PC-9 (cell line): ENCODE measurements at places on chromosomes 5 and 9.
A peak's percentile ranks its signal among the peaks of the same experiment; 100 is the strongest.

GRCh38 chr5:100479079-100479688 lies 56.0 kb upstream of the FAM174A start:
- no peak for DNase-seq

GRCh38 chr9:122370303-122370702 lies 521 bp upstream of the PTGS1 start:
- no peak for DNase-seq

DNA sequence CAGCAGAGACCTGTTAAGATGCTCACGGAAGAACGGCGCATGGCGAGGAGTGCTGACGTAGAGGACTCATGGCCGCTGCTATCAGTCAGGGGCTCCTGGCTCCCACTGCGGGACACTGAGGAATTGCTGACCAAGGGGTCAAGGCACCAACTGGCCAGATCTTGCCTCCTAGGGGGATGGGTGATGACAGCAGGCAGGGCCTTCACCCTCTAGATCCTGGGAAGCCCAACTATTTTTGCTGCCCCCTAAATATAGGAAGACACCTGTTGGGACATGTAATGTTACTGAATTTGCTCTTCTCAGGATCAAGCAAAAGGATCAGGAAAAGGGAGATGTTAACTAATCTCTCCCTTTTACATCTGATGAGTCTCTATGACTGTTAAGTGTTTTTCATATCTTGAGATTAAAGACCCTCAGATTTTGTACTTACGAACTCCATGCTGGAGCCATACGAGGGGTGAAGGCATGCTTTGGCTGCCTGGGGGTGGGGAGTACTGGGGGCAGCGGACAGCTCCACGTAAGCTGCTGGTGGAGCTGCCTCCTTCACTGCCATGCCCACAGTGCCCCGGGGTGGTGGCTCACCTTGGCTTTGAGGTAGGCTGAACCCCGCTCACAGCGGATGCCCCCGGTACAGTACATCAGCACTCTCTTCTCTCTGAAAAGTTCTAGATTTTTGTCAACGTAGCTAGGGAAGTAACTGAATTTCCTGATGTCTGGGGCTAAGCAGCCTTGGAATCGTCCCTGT lies 28.1 kb downstream of the TSTD2 start:
- DNase-seq: peak; percentile 5

DNA sequence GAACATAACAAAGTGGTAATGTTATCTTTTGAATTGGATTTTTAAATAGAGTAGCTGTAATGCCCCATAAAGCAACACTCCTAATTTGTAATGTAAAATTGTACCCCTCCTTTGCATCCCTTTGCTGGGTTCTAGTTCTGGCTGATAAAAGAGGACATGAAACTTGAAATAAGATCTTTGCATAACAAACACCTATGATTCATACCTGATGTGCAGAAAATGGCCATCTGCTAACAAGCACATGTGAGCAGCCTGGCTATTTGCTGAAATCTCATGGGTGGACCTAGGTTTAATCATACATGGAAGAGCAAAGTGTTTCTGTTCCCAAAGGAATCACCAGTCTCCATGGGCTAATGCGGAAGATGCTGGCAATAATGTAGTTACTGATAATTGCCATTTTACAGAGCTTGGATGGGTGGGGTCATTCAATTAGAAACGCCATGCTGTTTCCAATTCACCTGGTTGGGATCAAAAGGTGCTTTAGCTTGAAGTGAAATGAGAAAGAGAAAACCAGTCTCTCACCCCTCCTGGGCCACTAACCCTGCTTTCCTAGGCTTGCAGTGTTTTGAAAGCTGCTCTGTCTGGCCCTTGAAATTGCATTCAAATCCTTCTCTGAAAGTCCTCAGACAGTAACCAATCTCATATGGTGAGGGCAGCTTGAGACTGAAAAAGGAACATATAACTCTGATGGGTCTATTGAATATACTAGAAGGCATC lies 585.1 kb downstream of the TLE4 start:
- no peak for DNase-seq

- peak; percentile 73 for DNase-seq
Measured at GRCh38 chr5:174045470-174046025, at the start of gene NSG2. NSG2 (plus strand) TSS chr5:174045706; CDS start chr5:174046756, 1,050 bp downstream.

DNA sequence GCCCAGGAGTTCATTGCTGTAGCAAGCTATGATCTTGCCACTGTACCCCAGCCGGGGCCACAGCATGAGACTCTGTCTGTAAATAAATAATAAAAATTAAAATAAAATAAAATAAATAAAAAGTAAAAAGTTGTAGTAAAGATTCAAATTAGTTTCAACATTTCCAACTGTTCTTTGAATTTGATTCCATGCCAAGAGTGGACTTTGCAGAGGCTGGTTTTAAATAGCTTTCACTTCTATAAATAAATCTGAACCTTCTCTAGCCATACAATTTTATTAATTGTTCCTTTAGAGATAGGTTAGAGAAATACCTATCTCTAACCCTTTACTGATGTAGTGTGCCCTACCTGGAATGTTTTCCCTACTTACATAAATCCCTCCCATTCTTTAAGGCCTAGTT lies 129.7 kb upstream of the SLIT3 start:
- no peak for DNase-seq

- DNase-seq: no peak
Measured at GRCh38 chr5:157219491-157220271, 39.0 kb downstream of the ITK start.

DNA sequence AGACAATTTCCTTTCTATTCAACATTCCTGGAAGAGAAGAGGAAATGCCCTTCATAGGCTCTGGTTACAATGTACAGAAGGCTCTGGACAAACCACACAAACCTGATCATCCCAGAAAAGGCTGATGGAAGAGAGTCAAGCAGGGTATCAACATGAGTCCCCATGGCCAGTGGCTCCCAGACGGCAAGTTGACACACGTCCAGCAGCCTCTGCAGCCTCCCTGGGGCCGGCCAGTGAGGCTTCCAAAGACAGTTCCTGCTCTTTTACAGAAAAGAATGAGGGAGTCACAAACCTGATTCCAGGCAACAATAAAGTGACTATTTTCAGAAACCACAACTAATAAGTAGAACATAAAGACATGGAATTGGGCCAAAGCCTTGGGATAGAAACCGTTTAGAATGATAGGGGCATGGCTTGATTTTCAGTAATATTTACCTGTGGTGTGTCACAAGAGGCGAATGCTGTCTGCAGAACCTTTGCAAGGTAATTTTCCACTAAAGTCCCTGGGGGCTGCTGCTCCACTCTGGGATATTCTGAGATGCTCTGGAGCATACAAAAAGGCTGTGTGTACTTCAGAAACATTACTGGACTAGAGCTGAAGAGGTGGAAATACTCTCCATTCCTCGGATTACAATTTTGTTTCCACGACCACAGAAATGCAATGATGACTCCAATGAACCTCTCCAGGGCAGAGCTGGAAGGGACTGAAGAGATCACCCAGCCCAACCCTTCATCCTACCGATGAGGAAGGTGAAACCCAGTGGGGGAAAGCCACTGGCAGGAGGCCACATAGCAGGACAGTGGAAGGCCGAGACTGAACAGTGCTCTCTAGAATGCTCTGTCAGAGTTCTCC lies 10.4 kb downstream of the MED27 start:
- no peak for DNase-seq

GRCh38 chr5:57524348-57525060 lies 41.9 kb upstream of the ACTBL2 start:
- DNase-seq: no peak
